Activated CD4-positive, alpha-beta T cell treated with anti-CD3 and anti-CD28 coated beads, Interleukin-2, amount 50 U/mL, for 48 hours (primary cell): ENCODE measurements at places on chromosomes 16 and 17.

- no peak for DNase-seq
Measured at GRCh38 chr16:13056607-13057006, 155.2 kb downstream of the SHISA9 start.

DNA sequence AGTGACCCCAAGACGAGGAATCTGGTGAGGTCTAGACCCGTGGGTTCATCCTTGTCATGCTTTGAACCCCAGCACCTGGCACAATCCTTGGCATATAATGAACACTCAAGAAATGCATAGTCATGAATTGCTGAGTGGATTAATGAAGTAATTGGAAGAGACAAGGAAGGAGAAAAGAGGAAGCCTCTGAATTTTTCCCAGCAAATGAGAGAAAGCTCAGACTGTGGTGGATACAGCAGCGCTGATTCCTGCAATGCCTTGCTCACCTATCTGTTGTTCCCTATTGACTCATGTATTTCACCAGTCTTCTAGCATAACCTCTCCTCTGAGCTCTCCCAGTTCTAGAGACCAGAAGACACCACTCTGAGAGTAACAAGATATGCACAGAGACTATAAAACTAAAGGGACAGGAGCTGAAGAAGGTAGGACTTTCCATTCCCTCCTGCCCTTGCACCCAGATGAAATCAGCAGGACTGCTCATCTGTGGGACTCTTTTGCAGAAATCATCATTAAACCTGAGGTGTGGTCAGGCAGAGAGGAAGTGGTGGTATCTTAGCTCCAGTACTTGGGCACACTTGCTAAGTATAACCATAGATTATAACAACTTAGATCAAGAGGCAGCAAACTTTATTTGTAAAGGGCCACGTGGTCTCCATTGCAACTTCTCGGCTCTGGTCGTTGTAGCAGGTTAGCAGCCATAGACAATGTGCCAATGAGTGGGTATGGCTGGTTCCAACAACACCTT is 102.8 kb downstream of the MAF start:
- DNase-seq: no peak

GRCh38 chr17:39009581-39010001 is 42.4 kb upstream of the FBXO47 start:
- no peak for DNase-seq

DNA sequence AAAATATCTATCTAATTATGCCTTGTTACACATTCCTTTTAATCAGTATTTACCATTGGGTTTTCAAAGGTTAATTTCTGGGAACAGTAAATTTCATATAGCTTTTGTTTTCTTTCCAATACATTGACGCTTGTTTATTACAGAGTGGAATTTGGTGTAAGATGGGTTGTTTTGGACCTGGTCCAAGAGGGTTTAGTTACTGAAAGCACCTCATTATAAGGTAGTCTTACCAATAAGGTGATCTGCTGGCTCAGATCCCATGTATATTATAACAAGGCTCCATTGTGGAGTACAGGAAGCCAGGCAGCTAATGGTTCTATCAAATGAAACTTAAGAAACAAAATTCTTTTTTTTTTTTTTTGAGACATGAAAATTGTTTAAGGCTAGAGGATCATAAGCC is 87.3 kb upstream of the NACA2 start:
- no peak for DNase-seq

- DNase-seq: no peak
Measured at GRCh38 chr17:64123114-64123513, 6.8 kb downstream of the ERN1 start.

- no peak for DNase-seq
Measured at GRCh38 chr16:77739559-77739892, 17.2 kb downstream of the NUDT7 start.

DNA sequence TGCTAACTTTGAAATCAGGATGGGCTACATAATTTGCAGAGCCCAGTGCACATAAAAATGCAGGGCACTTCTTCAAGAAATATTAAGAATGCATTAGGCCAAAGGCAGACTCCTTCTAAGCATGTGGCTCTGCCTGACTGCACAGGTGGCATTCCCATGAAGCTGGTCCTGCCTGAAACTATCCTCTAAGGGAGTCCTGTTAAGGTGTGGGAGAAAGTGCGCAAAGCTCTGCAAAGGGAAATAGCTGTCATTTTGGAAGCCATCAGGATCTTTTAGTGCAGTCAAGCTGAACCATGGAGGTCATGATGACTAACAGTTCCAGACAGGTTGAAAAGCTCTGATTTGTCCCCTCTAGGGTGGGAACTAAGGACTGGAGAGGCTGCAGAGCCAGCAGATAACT is 41.9 kb upstream of the CRHR1 start:
- no peak for DNase-seq

- no peak for DNase-seq
Measured at GRCh38 chr17:77516902-77517301, 376.1 kb downstream of the SEC14L1 start.

DNA sequence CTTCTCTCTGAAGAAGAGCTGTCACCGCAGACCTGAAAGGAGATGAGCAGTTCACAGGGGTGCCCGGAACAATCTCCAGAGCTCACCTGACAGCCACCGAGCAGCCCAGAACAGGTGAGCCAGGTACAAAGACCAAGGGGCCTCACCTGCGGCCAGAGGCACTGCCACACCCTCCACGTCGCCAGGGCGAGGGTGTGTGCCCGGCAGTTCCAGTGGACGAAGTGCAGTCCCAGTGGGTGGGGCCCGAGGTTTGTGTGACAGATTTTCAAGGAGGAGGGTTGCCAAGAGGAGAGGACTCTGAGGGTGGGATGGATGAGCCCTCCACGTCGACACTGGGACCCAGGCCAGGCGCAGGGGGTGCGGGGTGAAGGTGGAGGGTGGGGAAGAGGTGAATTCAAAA is 61.7 kb downstream of the SMPD3 start:
- DNase-seq: no peak

- no peak for DNase-seq
Measured at GRCh38 chr16:80114699-80115098, 426.1 kb upstream of the DYNLRB2 start.

DNA sequence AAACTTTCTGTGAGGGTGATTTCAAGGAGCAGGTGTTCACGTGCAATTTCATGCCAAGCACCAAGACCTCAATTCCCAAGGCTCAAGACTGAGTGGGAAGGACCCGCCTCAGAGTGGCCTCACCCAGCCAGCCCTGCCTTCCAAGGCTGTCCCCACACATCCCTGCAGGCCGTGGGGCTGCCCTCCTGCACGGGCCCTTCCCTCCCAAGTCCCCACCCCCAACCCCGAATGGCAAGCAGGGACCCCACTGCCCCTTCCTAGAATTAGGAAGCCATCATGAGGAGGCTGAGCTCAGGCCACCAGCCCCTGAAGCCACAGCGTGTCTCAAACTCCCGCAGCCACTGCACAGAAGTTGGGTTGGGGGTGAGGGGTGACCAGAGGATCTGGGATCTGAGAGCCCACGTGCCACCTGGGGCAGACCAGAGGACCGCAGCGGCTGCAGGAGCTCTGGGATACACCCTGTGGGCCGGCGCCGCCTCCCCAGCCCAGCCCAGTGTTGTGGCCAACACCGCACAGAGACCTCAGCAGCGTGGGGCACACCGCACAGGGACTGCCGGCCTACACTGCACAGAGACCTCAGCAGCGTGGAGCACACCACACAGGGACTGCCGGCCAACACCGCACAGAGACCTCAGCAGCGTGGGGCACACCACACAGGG is 20.7 kb downstream of the GNPTG start:
- no peak for DNase-seq

GRCh38 chr17:47704116-47704515 is 10.2 kb downstream of the TBKBP1 start:
- no peak for DNase-seq

DNA sequence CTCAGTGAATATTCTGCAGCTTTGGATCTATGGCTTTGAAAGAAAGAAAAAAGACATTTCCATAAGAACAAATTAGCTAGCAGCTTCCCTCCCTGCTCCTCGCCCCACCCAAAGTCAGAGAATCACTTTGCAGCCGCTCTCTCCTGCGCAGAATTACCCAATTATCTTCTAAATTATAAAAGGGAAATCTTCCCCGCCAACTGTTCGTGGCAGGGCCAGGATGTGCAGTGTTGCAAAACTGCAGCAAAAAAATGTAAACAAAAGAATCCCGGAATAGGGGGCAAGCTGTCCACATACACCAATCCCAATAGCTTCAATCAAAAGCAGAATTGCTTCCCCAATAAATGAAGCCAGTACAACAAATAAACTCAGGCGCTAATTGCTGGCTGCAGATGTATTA is 510.6 kb downstream of the RBFOX1 start:
- no peak for DNase-seq

DNA sequence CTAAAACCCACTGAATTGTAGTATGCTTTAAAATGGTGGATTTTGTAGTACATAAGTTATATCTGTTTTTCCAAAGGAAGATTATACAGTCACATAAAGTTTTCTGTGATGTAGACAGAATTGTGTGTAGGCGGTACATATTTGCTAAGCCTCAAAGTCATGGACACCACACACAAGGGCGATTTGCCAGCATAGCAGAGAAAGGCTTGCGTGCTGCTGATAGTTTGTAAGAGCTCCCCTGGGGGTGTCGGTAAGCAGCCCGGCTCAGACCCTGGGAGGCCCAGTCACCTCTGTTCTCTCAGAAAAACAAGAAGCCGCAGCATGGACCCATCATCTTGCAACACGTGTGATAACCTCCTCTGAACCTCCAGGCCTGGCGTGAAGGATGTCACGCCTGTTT is 38.3 kb upstream of the AKTIP start:
- no peak for DNase-seq

GRCh38 chr16:72959301-72959996 is 88.5 kb downstream of the ZFHX3 start:
- DNase-seq: no peak

GRCh38 chr17:50834429-50835300 is 721 bp upstream of the WFIKKN2 start:
- DNase-seq: no peak

GRCh38 chr17:66416207-66416940 is 114.0 kb downstream of the PRKCA start:
- DNase-seq: no peak

DNA sequence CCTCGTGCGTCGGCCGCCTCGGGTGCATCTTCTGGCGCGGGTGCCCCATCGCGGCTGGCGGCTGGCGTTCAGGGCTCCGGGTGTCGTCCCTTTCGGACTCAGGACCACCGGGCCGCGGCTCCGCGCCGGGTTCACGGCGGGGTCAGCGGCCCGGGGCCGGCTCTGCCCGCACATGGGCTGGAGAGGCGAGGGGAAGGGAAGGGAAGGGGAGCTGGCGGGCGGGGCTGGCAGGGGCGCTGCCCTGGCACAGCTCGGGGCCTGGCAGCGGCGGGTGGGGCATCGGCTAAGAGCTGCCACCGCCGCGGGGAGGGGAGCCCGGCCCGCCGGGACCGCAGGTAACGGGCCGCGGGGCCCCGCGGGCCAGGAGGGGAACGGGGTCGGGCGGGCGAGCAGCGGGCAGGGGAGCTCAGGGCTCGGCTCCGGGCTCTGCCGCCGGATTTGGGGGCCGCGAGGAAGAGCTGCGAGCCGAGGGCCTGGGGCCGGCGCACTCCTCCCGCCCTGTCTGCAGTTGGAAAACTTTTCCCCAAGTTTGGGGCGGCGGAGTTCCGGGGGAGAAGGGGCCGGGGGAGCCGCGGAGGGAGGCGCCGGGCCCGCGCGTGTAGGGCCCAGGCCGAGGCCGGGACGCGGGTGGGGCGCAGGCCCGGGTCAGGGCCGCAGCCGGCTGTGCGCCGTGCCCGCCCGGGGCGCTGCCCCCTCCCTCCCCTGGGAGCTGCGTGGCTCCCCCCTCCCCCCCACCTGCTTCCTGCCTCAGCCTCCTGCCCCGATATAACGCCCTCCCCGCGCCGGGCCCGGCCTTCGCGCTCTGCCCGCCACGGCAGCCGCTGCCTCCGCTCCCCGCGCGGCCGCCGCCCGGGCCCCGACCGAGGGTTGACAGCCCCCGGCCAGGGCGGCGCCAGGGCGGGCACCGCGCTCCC is 646 bp downstream of the HIC1 start:
- peak; percentile 54 for DNase-seq

GRCh38 chr17:72797142-72797541 is 295.3 kb downstream of the SLC39A11 start:
- DNase-seq: no peak

DNA sequence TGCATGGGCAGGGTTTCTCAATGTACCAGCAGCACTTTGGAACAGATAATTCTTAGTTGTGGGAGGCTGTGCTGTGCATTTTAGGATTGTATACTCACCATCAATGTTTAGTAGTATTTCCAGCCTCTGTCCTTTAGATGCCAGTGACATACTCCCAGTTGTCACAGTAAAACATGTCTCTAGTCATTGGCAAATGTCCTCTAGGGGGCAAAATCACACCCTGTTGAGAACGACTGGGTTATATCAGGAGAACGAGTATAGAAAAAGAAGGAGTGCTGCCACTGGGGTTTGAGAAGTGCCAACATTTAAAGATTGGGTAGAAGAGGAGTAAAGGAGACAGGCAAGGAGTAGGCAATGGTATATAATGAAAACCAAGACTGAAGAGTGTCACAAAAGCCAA is 37.9 kb upstream of the SMIM36 start:
- DNase-seq: no peak

- no peak for DNase-seq
Measured at GRCh38 chr17:79702034-79702433, 28.7 kb upstream of the ENPP7 start.

DNA sequence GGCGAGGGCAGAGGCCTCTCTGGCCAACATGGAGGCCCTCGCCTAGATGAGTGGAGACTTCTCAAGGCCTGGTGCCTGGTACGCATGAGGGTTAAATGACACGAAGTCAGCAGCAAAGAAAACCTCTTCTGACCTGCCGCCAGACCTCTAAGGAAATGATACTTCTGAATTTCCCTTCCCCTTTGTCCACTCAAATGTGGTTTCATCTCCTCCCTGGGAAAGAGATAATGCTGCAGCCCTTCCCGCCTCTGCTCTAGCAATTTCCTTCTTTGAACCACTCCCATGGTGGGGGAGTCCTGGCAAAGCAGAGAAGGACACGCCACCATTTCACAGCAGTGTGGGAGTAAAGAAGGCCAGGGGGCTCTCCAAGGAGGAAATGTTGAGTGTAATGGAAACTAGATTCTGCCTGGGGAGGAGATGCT is 65.7 kb upstream of the BCAR1 start:
- DNase-seq: no peak
